ENCODE measurements at places on chromosomes 13 and 19.

DNA sequence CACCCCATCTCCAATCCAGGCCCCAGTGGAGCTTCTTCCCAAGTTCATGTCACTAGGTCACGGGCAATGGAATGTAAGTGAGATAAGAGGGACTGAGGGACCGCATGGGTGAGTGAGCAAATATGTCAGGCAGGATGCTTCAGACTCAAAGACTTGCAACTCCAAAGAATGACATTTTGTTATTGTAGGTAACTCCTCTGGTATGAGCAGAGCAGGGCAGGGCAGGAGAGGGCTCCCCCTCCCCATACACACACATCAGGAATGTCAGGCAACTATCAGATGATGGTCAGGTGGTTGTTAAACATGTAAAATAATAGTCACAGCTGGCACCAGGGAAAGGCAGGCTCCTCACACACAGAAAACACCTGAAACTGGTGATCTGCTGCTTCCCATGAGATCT, 10.6 kb downstream of the ERVV-2 start:
- DNase-seq, result no peak

DNA sequence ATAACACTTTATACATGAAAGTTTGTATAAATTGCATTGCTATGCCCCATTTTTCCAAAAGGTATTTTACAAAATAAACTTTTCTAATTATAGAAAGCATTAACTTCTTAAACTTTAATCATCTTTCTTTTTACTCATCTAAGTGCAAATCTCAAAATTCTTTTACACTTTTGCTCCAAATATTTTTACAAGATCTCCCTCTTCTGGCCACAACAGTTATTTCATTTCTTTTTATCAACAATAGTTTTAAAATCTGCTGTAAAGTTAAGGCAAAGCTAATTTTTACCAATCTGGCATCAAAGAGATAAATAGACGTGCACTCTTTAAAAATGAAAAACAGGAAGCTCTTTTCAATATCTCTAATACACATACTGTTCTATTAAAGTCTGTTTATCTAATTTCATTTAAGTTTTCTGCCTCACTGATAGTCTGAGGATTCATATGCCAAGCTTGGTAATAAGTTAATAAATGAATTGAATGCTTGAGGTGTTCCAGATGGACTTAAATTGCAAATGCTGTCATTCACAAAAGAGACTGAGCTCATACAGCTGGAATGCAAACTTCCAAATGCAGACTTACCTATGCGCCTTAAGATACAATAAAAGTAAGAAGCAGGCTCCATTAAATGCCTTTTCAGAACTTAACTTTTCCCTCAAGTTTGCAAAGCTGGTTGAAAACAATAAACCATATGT, 583.0 kb upstream of the ATXN8OS start:
- DNase-seq, result no peak

DNA sequence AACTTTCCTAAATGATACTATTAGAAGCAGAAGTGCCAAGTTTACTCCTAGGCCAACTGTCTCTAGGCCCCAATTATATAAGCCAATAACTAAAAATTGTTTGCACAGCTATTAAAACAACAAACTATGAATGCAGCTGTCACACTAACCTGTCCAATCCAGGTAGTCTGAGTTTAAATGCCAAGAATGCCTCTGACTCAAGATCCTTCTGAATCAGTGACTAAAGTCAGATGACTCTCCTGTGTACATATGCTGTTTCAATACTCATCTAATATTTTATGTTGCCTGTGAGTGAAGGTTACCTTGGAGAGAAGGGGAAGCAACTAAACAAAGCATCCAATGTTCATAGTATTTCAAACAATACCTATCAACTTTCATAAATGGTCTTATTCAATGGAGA, 257.0 kb downstream of the ENOX1 start:
- DNase-seq, result no peak

DNA sequence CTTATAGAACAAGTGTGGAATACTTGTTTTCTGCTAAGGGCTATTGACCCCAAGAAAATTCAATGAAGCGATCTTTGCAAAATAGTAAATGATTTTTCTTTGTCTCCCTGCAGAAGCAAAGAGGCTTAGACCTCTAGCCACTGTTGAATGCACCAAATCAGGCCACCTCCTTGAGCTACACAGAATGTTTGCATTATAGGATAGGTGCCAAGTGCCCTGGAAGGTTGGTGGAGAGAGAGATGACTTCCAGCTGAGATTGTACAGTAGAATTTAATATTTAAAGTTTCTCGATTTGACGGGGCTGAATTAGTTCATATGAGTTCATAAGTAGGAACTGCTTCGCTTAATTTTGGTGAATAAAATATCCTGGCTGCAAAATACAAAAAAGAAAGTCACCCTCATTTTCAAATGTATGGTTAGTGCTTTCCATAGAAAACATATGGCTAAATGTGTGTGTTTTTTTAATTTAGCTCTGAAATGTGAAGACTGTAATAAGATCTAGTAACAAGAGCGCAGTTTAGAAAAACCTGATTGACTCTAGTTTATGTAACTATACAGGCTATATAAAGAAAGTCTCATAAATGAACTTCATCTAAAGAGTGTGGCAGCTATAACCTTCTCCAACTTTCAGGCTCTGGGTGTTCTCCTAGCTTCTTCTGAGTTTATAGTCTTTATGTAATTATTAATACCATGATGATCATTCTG, 41.6 kb downstream of the LRCH1 start:
- DNase-seq, result no peak

DNA sequence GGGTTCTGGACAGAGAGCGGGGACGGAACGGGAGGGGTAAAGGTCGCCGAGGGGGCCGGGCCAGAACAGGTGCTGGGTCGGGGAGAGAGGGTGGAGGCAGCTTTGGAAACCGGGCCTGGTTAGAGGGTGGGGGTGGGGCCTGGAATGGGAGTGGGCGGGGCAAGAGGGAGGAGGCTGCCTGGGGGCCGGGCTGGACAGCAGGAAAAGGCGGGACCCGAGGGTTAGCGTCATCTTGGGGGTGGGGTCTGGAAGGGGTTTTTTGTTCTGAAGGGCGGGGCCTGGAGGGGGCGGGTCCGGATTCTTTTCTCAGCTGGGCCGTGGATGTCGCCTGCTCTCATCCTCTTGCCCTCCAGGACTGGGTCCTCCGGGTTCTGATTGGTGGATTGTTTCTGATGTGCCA, 4.3 kb upstream of the ZNF813 start:
- peak; percentile 60 for DNase-seq

DNA sequence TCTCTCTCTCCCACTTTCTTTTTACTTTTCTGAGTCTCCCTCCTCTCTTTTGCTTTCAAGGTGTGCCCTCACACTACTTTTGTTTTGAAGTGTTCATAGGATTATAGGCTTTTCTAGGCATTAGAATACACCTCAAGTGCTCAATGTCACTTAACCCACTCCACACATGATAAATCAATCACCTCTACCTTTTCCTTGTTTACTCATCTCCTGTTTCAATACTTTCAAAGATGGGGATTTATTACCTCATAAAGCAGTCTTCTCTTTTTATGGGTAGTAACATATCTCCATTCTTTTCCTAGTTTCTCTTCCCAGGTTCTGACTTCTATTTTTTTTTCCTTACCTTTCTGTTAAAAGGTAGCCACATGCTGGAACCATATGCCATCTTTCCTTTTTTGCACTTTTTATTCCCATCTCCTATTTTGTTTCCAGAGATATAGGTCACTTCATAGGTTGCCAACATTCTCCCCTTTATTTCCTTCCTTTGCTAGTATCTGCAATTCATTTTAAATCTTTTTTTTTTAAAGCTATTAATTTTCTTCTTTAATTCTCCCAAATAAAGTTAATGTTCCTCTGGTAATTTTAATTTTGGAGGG, 137.6 kb upstream of the SLC10A2 start:
- DNase-seq, result no peak

DNA sequence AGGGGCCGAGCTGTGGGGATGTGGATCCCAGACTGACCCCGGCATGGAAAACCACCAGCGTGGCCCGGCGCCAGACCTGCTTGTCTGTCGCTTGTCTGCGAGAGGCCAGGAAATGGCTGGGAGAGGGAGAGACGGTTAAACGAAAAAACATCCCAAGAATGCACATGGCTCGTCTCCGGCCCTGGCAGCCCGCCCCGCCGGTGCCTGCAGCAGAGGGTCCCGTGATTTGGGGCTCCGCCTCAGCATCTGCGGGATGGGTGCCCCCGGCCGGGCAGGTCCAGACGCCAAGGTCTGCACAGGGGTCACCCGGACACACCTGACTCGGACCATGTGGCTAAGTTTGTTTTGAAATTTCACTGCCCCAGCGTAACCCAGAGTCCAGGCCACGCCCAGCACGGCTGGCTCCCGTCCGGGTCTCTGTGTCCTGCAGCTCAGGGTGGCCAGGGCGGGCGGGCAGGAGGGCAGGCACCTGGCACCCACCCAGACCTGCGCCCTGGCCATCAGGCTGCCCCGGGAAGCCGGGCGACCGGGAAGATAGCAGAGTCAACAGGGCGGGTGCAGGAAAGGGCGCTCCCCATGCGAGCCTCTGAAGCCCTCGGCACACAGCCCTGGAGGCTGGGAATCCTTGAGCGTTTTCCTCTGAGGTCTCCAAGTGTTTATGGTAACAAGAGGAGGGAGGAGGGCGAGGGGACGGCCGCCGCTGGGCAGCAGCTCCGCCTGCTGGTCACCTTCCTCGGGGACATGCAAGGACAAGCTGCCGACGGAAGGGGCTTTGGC, 103.2 kb downstream of the GADD45B start:
- peak; percentile 70 for DNase-seq

DNA sequence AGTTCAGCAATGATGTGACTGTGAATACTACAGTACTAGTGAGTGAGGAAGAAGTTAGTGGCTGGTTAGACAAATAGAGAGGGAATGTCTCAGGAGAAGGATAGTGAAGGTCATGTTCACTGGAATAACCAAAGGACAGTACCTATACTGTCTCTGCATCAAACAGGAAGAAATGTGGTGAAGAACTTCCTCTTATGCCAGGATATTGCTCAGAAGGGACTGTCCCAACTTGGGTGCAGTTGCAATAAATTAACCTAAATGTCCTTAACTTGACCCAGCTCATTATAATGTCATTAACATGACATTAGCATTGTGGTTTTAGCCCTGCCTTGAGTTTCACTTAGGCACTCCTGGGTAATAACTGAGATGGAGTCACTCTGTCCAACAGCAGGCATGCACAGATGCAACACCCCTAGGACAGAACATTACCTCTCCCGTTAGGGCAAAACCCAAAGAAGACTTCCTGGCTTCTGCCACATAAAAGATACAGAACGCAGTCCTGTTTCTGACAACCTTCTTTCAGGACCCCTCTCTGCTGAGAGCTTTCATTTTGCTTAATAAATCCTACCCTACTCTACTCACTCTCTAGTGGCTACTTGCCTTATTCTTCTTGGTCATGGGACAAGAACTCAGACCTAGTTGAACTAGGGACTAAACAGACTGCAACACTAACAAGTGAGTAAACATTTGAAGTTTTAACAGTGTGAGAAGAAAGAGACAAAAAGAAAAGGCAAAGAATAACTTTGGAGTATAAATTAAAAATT, 1591.6 kb upstream of the MIR17HG start:
- no peak for DNase-seq

- DNase-seq, result no peak
These were observed 69.5 kb upstream of the ZDHHC20 start for GRCh38 chr13:21528616-21529015.

DNA sequence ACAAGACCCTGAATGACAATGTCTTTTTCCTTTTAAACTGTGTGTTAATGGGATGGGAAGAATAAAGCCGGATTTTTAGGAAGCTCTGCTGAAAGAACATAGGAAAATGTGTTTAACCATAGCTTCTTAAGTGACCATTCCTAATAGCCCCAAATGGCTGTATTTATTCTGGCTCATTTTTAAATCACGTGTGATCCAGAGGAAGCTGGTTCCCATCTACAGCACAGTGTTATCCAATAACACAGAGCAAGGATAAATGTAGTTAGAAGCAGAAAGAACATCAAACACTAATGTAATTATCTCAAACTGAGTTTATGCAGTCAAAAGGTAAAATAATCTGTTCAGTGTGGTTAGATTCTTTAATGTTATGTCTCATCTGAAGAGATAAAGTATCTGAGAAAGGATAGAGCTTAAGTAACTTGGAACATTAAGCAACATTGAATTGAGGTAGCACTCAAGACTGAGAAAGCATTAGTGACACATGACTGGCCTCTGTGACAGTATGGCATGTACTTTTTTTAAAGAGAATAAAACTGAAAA, 853.3 kb downstream of the GPC5 start:
- no peak for DNase-seq
